ENCODE measurements at places on chromosomes 6 and 20.

DNA sequence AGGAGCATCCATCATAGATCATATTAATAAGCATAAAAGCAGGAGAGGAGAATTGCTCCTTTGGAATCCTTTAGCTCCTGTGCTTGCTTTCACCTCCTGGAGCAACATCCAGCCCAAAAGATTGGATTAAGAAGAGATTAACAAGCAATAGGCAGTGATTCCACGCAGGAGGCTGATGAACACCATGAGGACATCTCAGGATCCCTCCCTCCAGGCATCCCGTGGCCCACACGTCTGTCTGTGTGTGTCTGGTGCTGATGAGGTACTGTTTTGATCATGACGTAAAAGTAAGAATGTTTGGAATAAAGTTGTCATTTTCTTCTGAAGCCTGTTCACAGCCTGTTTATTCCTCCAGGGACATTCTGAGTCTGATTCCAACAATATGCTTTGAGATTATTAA is 185.5 kb upstream of the MYLIP start:
- no peak for DNase-seq

DNA sequence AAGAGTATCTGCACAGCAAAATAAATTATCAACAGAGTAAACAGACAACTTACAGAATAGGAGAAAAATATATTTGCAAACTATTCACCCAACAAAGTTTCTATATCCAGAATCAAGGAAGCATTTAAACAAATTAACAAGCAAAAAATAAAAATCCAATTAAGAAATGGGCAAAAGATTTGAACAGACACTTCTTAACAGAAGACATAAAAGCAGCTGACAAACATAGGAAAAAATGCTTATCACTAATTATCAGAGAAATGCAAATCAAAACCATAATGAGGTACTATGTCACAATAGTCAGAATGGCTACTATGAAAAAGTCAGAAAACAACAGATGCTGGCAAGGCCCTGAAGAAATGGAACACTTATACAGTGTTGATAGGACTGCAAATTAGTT is 434.2 kb upstream of the ADGRB3 start:
- DNase-seq, result no peak

- DNase-seq, result no peak
Observed at GRCh38 chr6:34225551-34225950, 11.1 kb upstream of the HMGA1 start.

DNA sequence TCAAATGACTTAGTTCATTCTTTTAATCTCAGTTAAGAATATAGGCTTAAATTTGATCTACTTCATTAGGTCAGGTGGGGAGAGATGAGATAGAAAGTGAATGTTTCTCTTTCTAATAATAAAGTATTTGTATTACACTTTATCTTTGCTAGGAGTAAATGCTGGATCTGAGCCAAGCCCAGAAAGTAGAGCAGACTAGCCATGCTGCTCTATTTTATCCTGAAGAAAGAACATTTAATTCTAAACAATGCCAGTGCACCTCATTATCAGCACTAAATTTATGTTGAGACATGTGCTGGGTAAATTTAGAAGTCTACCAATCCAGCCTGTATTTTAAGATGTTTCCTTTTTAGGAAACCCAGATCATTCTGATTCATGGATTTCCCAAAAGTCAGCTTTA is 43.5 kb downstream of the AKIRIN2 start:
- DNase-seq, result no peak

DNA sequence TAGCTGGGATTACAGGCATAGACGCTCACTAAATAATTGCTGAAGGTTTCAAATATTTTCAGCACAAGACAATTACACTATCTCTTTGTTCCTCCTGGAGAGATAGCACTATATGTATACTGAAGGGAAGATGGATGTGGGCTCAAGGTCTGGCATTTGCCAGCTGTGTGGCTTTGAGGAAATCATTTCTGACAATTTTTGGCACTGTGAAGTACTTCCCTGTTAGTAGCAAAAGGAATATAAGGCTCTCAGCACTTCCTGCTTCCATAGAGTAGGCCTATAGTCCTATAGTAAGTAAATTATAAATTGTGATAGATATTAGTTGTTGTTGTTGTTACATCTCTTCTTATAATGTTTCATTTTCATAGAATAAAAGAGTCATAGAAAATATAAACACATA is 271.1 kb downstream of the SAMD5 start:
- no peak for DNase-seq

DNA sequence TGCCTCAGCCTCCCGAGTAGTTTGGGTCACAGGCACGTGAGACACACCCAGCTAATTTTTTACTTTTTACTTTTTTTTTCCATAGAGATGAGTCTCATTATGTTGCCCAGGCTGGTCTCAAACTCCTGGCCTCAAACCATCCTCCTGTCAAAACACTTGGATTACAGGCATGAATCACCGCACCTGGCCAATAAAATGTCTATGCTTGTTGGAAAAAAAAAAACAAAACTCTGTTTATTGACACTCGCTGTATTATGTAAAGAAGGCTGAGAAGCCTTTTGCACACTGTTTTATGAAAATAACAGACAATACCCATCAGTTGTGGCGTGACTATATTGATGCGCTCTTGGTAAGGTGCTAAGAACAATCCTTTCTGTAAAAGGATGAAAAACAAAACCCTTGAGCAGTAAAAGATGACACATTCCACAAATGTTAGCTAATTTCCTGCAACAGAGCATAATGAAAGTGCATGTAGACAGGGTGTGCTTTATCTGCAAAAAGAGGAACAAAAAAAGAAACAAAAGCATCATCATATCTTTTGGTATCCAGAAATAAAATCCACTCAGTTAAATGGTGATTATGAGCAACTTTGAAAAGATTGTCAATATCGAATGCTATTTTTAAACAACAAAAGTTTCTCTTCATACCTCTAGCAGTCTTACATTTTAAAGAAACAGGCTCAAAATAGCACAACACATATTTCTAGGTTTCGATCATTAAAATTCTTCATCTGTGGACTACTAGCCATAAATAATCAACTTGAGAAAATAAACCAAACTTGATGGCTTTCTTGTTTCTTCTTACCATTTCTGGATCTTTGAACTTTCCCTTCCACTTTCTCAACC is 108.3 kb upstream of the PHACTR1 start:
- no peak for DNase-seq

GRCh38 chr20:34301587-34302311 is 1.4 kb downstream of the AHCY start:
- DNase-seq, result no peak

- DNase-seq, result peak; percentile 68
Observed at GRCh38 chr20:24994470-24995368, 2.2 kb upstream of the APMAP start.

DNA sequence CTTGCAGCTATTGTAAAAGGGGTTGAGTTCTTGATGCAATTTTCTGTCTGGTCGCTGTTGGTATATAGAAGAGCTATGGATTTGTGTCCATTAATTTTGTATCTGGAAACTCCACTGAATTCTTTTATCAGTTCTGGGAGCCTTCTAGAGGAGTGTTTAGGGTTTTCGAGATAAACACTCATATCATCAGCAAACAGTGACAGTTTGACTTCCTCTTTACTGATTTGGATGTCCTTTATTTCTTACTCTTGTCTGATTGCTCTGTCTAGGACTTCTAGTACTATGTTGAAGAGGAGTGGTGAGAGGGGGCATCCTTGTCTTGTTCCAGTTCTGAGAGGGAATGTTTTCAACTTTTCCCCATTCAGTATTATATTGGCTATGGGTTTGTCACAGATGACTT is 120.8 kb upstream of the SSTR4 start:
- DNase-seq, result no peak

DNA sequence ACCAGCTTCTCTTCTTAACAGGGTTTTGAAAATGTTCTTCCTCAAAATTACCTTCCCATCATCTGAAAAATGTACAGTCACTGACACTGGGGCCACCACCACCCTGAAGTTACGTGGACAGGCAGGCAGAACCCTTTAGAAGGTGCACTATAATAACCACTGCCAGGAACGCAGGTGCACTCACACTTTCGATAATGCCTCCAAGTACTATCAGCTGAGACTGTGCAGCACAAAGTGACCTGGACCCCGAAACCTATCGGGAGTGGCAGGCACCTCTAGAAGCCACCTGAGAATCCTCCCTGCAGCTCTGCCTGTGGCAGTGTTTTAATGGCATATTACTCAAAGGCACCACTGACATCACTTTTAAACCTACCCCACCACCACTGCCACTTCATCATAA is 66.4 kb downstream of the TRERF1 start:
- no peak for DNase-seq

GRCh38 chr6:5050009-5050408 is 35.1 kb upstream of the PPP1R3G start:
- no peak for DNase-seq

DNA sequence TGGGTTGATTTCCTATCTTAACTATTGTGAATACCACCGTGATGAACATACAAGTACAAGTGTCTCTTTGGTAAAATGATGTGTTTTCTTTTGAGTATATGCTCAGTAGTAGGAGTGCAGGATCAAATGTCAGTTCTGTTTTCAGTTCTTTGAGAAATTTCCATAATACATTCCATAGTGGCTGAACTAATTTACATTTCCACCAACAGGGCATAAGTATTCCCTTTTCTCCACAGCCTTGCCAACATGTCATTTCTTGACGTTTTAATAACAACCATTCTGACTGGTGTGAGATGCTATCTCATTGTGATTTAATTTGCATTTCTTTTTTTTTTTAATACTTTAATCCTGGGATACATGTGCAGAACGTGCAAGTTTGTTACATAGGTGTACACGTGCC is 268.8 kb downstream of the CENPW start:
- DNase-seq, result no peak

GRCh38 chr20:21303872-21304586 is 898 bp downstream of the XRN2 start:
- DNase-seq, result no peak

- peak; percentile 65 for DNase-seq
Observed at GRCh38 chr20:32484225-32484957, 100.7 kb downstream of the NOL4L start.

Data from lower lobe of right lung (tissue), 2 donors.